GM23338 (cell line): ENCODE measurements at places on chromosomes 2 and 18.

DNA sequence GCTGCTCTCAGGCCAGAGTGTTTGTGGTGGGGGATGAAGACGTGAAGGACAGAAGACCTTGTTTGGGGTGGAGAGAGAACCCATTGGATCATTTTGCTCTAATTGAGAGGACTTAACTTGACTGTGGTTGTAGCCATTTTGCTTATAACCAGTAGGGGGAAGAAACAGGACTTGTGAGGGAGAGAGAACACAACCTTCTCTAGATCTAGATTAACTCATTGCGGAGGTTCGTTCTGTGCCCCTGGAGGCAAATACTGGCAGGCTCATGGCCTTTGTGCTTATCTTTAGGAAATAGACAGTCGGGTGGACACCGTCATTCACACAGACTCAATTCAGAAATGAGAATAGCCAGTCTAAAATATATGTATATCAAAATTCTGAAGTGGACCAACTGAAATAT, 147.0 kb upstream of the LHCGR start:
- no peaks in the 10 kb centered on the region for H3K27me3 ChIP-seq
- no peak overlapping the region for H3K27ac ChIP-seq
- no peaks in the 10 kb centered on the region for H3K4me1 ChIP-seq
- no peak overlapping the region for H3K4me3 ChIP-seq
- H3K36me3 ChIP-seq, result no peaks in the 10 kb centered on the region
- DNase-seq, result peak; percentile 32

DNA sequence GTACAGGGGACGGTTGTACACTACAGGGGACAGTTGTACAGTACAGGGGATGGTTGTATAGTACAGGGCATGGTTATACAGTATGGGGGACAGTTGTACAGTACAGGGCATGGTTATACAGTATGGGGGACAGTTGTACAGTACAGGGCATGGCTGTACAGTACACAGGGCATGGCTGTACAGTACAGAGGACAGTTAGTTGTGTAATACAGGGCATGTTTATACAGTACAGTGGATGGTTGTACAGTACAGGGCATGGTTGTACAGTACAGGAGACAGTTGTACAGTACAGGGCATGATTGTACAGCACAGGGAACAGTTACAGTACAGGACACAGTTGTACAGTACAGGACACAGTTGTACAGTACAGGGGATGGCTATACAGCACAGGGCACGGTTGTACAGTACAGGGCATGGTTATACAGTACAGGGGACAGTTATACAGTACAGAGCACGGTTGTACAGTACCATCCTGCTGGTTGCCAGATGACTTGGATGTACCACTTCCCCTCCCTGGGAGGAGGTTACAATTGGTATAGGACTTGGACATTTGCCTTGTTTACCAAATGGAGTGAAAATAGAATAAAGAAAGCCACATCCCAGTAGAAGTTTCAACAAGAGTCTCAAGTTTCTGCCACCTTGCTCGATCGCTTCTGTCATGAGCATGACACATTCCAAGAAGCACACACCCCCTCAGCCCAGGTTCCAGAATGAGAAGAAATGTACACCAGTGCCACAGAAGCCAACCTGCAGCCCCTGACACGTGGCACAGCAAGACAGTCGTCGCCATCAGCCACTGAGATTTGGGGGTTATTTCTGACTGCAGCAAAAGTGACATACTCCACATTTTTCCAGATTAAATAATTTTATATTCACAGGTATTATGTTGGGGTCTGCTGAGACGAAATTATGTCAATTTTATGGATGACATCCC, 16.0 kb downstream of the CYRIA start:
- H3K36me3 ChIP-seq, result no peaks in the 10 kb centered on the region
- H3K27me3 ChIP-seq, result no peaks in the 10 kb centered on the region
- peaks cover 7% of the 10 kb centered on the region for H3K4me1 ChIP-seq
- DNase-seq, result no peak
- no peak overlapping the region for H3K4me3 ChIP-seq

DNA sequence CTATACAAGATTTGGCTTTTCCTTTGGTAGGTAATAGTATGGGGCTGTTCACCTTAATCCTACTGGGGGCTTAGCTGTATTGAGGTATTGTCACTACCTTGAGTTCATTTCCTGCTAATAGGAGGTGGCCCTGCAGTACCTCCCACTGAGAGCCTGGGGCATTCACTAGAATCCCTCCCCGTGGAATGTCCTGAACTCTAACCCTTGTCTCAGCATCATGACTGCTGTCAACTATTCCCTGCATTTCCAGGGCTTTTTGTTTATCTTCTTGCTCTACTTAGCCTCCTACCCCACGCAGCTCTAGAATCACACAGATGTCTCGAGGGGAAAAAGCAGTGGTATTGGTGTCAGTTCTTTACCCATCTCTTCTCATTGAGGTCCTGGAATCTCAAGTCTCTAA, 542.3 kb downstream of the METTL4 start:
- 0 out of 2 replicates have a peak, but pooled peaks cover 4% of the 10 kb centered on the region for H3K4me1 ChIP-seq
- H3K27ac ChIP-seq, result no peak overlapping the region
- H3K27me3 ChIP-seq, result no peaks in the 10 kb centered on the region
- no peak overlapping the region for H3K4me3 ChIP-seq
- H3K36me3 ChIP-seq, result no peaks in the 10 kb centered on the region

- peaks cover 11% of the 10 kb centered on the region; the same call in 1 of the 2 replicates for H3K4me1 ChIP-seq
- peaks cover 31% of the 10 kb centered on the region for H3K27me3 ChIP-seq
- H3K27ac ChIP-seq, result 0 out of 2 replicates have a peak overlapping the region, but pooled peaks have one; percentile 45
These were observed 1.0 kb downstream of the NAB1 start for GRCh38 chr2:190649798-190650390.

DNA sequence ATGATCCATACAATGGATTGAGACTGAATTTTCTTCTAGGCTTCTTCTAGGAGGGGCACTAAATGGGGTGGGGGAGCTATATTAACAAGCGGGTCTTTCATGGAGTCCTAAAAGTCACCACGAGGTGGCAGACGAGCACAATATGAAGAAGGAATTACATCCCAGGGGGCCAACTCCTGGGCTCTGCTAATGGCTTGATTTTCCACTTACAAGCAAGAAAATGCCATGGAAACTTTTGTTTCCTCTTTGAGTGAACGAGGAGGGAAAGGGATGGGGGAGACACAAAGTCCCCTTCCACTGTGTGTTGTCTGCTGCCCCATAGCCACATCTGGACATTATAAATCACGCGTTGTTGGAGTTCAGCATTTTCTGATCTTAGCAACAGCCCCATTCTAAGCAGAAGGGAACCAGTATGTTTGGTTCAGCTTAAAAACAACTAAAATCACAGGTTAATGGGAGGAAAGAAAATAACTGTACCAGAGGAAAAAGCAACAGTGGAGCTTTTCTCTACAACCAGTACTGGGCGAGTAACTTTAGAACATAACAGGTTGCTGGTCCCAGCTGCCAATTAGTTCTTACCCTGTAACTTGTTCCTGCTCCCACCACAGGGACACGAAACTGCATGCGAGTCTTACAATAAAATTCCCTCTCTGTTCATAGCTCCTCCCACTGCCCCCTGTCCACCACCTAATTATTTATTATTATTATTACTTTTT, 285.0 kb upstream of the PARD3B start:
- H3K4me1 ChIP-seq, result peaks cover 25% of the 10 kb centered on the region
- no peak overlapping the region for H3K27ac ChIP-seq
- no peaks in the 10 kb centered on the region for H3K36me3 ChIP-seq
- peak; percentile 96 for DNase-seq

DNA sequence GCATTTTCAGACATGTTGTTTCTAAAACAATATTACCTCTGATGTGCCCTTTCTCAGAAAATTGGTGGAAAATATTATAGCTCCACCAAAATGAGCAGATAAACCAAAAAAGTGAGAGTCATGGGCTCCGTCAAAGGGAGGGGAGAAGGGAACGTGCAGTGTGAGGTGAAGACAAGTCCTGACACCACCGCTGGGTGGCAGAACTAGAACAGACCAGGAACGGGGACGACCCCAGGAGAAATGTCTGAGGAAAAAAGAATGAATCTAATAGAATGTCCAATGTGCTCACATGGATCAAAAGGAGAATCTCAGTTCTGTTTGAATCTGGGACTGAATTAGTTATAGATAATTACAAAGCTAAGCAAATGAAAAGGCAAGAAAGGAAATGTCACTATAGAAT, 22.6 kb upstream of the BCL2 start:
- H3K36me3 ChIP-seq, result peaks cover 5% of the 10 kb centered on the region; the same call in 1 of the 2 replicates
- peak; percentile 69 for DNase-seq
- no peak overlapping the region for H3K27ac ChIP-seq
- no peaks in the 10 kb centered on the region for H3K27me3 ChIP-seq

GRCh38 chr18:54964741-54965140, 5.5 kb upstream of the CCDC68 start:
- H3K27ac ChIP-seq, result no peak overlapping the region
- no peak overlapping the region for H3K4me3 ChIP-seq
- H3K36me3 ChIP-seq, result no peaks in the 10 kb centered on the region
- no peak for DNase-seq
- H3K27me3 ChIP-seq, result no peaks in the 10 kb centered on the region
- H3K4me1 ChIP-seq, result no peaks in the 10 kb centered on the region

DNA sequence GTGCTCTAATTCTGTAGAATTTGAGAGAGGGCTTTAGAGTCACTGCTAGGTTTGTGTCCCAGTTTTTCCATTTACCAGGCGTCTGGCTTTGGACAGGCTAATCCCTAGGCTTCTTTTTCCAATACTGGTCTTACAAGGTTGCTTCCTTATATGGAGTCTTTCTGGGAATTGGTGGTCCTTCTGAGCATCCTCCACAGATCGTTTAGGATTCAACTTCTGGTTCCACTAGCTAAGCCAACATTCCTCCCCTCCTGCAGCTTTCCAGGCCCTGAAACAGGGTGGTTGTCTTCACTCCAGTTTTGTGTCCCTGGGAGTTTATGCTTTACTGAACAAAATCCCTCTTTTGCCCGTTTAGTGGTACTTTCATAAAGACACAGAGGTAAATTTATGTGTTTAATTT, 170.6 kb downstream of the CERS6 start:
- H3K36me3 ChIP-seq, result no peaks in the 10 kb centered on the region
- peaks cover 32% of the 10 kb centered on the region for H3K4me1 ChIP-seq
- no peak overlapping the region for H3K4me3 ChIP-seq

DNA sequence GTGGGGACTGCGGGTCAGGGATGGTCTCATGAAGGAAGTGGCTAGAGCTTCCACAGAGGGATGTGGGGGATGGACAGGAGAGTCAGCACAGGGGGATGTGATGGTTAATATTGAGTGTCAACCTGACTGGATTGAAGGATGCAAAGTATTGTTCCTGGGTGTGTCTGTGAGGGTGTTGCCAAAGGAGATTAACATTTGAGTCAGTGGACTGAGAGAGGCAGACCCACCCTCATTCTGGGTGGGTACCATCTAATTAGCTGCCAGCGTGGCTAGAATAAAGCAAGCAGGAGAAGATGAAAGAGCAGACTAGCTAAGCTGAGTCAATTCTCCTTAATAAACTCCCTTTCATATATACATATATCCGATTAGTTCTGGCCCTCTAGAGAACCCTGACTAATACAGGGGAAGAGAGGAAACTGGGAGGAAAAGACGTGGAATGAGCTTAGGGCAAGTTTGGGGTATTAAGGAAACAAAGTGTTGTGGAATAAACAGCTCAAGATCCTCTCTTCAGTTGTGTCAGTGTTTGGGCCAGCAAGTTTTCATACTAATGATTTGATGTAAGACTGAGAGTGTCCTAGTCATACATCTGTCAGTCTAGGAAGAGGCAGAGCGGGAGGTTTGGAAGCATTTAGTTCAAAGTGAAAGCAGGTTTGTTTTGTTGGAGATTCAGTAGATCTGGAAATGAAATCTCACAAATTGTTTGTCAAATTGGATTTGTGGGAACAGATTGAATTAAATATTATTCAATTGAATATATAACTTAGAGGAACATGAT, 135.2 kb upstream of the NT5C1B start:
- no peaks in the 10 kb centered on the region for H3K27me3 ChIP-seq
- H3K36me3 ChIP-seq, result no peaks in the 10 kb centered on the region
- no peak for DNase-seq

DNA sequence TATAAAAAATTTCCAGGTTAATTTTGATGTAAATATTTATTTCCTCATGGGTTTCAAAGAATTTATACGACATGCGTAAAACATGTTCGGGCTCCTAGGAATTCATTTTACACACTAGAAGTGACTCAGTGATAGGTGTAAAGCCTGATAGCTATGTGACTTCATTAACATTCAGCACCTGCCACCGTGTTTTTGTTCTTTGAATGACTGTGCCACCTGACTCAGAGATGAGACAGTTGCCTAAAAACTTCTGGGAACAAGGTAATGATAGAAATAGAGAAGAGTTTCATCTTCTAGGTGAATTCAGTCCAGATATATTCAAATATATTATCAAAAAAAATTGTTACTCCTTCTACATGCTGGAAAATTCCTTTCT, 10.0 kb downstream of the IL1R2 start:
- no peak overlapping the region for H3K4me3 ChIP-seq
- H3K27ac ChIP-seq, result no peak overlapping the region
- H3K4me1 ChIP-seq, result no peaks in the 10 kb centered on the region
- H3K27me3 ChIP-seq, result no peaks in the 10 kb centered on the region
- H3K36me3 ChIP-seq, result no peaks in the 10 kb centered on the region

GRCh38 chr2:158060160-158060834, 41.4 kb upstream of the UPP2 start:
- DNase-seq, result no peak
- H3K4me3 ChIP-seq, result no peak overlapping the region
- H3K27ac ChIP-seq, result no peak overlapping the region
- no peaks in the 10 kb centered on the region for H3K4me1 ChIP-seq
- H3K27me3 ChIP-seq, result no peaks in the 10 kb centered on the region

GRCh38 chr18:50410008-50410407, 35.2 kb downstream of the SKA1 start:
- no peaks in the 10 kb centered on the region for H3K27me3 ChIP-seq
- no peak overlapping the region for H3K4me3 ChIP-seq
- no peaks in the 10 kb centered on the region for H3K36me3 ChIP-seq
- no peak overlapping the region for H3K27ac ChIP-seq

- H3K4me1 ChIP-seq, result no peaks in the 10 kb centered on the region
- H3K4me3 ChIP-seq, result no peak overlapping the region
- H3K27ac ChIP-seq, result no peak overlapping the region
- no peak for DNase-seq
These were observed 1386.4 kb upstream of the SLC39A10 start for GRCh38 chr2:194270648-194271047.

GRCh38 chr2:101253013-101253702, 472 bp downstream of the CNOT11 start:
- 0 out of 2 replicates have a peak, but pooled peaks cover 7% of the 10 kb centered on the region for H3K36me3 ChIP-seq
- peak overlapping the region; percentile 99 for H3K4me3 ChIP-seq
- peaks cover 30% of the 10 kb centered on the region for H3K4me1 ChIP-seq
- peak; percentile 74 for DNase-seq
- no peaks in the 10 kb centered on the region for H3K27me3 ChIP-seq

DNA sequence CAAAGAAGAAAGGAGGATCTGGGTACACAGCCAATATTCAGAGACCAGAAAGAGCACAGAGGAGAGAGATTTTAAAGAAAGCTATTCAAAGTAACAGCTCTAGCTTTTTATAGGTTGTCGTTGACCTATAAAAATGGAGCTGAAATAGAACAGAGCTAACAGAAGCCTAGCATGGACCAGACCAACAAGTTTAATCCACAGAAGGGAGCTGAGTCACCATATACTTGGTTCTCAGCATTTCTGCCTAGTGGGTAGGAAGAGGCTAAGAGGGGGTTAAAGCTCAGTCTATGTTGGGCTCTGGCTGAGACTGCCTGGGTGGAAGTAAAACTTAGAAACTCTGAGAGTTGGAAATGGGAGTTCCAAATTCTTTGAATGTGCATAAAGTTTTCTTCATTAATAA, 678.0 kb upstream of the CDH2 start:
- H3K4me1 ChIP-seq, result no peaks in the 10 kb centered on the region
- no peak overlapping the region for H3K4me3 ChIP-seq
- H3K27me3 ChIP-seq, result no peaks in the 10 kb centered on the region
